ENCODE measurements at places on chromosomes 3 and 15.
A peak's percentile ranks its signal among the peaks of the same experiment; 100 is the strongest.

DNA sequence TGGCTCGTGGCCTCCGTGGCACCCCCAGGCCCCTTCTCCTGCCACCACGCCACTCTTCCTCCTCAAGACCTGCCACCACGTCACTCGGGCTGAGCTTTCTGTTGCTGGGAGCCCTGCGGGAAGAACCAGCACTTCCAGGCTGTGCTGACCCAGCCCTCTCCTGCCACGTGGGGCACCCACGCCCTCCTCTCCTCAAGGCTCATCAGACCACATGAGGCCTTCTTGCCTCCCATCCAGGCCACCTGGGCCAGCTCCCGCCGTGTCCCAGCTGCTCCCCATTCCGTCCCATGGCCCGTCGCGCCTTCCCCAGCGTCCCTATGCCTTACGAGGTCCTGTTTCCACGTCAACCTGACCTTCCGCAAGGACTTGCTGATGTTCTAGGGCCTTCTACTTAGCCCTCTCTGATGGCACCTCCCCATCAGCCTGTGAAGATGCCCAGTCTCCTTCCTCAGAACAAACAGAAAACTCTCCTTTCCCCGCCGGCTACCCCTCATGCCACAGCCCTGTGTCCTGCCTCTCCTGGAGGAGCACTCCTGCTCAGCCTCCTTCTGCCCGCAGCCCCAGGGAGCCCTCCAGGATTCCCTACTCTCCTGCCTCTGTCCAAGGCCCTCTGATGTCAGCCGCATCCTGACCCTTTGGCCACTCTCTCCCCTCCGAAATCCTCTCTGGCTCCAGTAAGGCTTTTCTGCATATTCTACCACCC, 71.1 kb upstream of the BLM start:
- no peak for DNase-seq

DNA sequence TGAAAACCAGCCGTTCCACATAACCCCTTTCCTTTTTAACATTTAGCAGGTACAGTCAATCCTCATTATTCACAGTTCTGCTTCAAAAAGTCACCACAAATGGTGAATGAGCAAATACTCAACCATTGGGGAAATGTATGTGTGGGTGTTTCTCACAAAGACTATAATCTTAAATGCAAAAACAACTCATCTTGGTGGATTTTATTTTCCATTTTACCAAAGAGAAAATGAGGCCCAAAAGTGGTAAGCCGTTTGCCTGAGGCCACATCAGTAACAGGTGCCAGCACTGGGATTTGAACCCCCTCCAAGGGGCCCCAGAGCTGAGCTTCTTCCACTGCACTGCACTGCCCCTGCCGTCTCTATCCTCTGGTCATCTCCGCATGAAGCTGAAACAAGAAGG, 208.8 kb downstream of the OSBPL10 start:
- DNase-seq: no peak

GRCh38 chr3:10602769-10603768, 97.7 kb upstream of the ATP2B2 start:
- DNase-seq: peak; percentile 21

- DNase-seq: no peak
Measured at GRCh38 chr3:194875581-194876402, 190.1 kb downstream of the FAM43A start.

DNA sequence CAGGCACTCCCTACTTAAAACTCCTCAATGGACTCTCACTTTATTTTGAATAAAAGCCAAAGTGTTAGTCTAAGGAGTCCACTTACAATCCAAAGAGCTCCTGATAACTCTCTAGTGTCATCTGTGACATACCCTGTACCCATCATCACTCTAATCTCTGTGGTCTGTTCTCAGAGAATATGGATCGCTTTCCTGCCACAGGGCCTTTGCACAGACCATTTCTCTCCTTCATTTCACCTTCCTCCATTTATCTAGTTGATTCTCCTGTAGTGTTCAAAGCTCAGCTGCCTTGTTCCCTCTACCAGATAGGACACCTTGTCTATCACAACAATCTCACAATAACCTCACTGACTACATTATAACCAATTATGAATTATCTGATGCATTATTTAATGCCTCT, 185.4 kb upstream of the KBTBD8 start:
- no peak for DNase-seq

DNA sequence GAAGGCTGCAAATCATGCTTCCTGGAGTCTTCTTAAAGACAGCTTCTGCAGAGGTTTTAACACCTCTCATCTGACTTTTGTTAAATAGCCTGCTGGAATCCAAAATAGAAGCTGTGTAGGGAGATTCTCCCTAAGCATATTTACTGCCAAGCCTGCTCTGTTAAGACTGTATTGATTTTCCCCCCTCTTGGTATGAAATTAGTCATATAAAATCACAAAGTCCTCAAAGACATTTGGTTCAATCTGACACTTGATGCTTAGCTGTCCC, 94.6 kb downstream of the ITPR1 start:
- DNase-seq: no peak

DNA sequence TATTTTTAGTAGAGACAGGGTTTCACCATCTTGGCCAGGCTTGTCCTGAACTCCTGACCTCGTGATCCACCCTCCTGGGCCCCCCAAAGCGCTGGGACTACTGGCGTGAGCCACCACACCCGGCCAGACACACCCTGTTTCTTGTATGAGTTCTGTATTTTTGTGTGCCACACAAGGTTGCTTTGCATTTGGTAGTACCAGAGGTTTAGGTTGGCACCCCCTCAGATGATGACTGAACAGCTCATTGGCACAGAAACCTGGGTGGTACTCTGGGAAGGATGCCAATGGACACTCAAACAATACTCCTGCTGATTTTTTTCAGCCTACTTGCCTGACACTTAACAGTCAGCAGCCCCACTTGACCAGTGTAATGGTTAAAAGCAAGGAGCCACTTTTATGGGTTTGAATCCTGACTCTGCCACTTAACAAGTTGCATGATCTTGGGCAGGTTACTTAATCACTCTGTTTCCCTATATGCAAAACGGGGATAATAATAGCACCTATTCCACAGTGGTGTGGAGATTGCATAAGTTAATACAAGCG, 39.2 kb upstream of the BCL2A1 start:
- no peak for DNase-seq

DNA sequence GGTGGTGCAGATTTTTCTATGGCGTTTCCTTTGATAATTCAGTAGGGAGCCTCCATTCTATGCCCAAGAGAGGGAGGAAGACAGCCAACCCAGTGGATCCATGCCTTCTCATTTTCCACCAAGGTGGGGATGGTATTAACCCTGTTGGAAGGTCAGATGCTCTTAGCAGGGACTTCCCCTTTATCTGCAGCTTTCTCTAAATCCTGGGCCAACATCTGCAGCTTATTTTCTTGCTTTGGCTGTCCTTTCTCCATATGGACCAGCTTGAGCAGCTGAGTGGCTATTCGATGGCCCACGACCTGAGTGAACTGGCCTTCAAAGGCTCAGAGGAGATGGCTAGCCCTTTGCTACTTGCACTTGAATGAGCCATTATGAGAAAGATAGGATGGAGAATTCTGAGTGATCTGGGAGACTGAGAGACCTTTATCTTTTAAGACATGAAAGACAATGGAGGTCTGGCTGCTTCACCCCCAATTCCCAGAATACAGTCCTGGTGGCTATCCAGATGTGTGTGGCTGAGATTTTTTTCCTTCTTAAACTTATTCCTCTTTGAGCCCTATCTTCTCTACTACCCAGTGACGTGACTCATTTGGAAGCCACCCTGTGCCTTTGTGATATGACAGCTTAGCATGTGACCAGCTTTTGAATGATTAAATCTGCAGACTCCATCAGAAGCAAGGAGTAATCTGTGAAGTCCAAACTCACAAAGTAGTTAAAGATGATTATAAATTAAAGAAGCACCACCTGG, 39.6 kb upstream of the TRAK1 start:
- no peak for DNase-seq

DNA sequence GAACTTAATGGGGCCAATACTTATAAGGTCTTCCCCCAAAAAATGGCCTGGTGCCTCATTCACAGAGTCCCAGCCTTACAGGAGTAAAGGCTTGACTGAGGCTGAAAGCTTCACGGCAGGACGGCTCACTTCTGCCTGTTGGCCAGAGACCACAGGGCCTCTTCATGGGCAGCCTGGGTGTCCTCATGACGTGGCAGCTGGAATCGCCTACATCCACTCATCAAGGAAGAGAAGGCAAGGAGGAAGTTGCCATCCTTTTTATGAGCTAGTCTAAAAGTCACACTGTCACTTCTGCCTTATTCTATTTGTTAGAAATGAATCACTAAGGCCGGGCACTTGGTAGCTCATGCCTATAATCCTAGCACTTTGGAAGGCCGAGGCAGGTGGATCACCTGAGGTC, 89.3 kb upstream of the DGKG start:
- no peak for DNase-seq

DNA sequence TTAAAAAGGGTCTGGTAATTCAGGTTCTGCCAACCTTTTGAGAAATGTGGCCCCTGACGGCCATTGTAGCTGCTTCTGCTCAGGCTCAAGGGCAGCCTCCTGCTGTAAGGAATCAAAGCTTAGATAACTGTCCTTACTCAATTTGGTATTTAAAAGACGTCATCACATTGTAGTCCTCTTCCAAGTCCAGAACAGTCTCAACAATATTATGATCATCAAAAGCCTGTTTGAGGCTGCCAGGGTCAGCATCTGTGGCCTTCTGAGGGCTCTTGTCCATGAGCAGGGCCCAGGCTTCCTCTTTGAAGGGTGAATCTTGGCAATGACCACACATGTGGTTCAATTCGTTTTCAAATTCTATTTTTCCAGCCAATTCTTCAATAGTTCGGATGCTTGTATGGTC, 6.0 kb downstream of the C3orf62 start:
- no peak for DNase-seq

DNA sequence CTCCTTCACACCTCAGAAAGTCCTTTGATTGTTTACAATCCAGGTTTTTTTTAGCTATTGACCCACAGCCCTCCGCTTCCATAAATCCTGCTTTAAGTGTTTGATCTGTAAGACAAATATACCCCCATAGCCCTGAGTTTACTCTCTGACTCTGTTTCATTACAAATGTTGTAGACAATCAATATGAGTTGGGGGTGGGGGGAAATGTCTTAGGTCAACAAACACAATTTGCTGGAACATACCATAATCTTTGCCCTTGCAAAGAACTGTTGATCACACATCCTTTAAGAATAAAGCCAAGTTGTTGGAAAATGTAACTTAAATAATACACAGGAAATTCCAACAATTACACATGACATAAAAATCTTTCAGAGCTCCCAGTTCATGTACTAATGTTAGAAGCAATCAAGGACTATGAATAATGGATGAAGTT, 301.8 kb upstream of the SEMA6D start:
- no peak for DNase-seq

GRCh38 chr3:42964266-42964665, 14.8 kb upstream of the GASK1A start:
- no peak for DNase-seq

GRCh38 chr15:50484781-50485180, 60.6 kb downstream of the USP8 start:
- DNase-seq: no peak

- no peak for DNase-seq
Measured at GRCh38 chr3:176415661-176416295, 781.5 kb downstream of the TBL1XR1 start.

DNA sequence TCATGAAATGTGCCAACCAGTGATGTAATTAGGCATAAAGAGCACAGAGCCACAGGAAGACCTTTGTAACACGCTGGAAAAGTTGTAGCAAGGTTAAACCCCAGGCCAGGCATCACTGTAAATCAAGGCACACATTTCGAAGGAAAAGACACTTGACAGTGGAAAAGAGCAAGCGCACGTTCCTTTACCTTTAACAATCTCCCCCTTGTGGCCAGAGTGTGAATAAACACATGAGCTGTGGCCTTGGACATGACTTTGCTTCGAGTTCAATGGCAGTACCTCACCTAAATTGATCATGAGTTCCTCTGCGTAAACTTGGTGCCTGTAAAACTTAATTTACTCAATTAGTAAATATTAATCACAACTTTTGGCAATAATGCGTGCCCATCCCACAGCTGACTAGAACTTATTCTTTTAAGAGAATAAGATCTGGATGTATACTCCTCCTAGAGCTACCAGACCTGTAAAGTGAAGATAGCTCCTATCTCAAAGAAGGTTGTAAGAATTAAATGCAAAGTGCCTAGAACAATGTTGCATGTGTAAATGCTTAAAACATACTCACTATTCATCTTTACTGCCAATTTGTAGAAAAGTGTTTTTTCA, 757.0 kb upstream of the NECTIN3 start:
- peak; percentile 5 for DNase-seq

DNA sequence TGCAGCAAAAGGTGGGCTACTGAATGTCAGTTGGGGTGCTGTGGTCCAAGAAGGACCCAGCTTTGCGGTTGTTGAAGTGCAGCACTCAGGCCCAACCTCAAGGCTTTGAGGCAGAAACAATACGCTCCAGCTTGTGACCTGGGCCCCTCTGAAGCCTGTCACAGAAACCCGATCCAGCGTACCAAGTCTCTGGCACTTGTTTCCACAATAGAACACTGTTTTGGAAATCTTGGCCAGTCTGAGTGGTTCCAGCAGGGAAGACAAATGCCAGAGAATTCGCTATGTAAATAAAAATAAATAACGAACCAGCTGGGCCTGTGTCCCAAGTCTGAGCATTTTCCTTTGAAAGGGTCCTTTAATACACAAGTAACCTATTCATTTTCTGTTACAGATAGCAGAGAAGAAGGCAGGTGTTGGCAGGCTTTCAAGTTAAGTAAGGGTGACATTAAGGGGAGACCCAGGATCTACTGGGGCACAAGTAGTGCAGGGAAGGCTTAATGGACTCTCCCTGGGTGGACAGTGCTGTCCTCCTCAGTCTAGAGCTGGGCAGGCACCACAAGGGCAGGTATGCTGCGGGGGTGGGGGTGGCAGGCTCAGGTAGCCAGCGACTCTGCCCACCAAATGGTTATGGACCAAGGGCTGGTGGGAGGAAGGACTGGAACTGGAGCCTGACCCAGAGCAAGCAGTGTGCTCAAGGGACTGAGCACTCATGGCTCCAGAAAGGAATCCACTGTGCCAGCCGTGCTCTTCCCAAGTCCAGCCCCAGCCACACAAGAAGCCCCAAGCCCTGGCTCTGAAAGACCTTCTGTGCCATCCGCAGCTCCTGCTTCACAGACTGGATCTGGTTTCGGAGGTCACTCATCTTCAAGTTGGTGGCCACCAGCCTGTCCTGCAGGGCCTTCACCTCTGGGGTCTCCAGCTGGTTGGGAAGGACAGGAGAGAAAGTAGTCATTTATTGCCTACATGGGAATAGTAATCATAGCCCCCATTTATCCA, 26.3 kb downstream of the CCDC13 start:
- DNase-seq: no peak

- DNase-seq: peak; percentile 20
Measured at GRCh38 chr3:49723296-49723627, 489 bp downstream of the GMPPB start.

Data from stimulated activated CD4-positive, alpha-beta T cell treated with anti-CD3 and anti-CD28 coated beads, Interleukin-12 subunit alpha, Interleukin-12 subunit beta, amount 100 ng/mL, for 24 hours (primary cell).